Activated CD4-positive, alpha-beta T cell treated with anti-CD3 and anti-CD28 coated beads, Interleukin-2, amount 10 ng/mL, durations not matched to agents 7 days and 5 days (primary cell): ENCODE measurements at places on chromosomes 16 and 17.

GRCh38 chr17:82434216-82434565 lies 15.8 kb upstream of the OGFOD3 start:
- peak; percentile 55 for DNase-seq

DNA sequence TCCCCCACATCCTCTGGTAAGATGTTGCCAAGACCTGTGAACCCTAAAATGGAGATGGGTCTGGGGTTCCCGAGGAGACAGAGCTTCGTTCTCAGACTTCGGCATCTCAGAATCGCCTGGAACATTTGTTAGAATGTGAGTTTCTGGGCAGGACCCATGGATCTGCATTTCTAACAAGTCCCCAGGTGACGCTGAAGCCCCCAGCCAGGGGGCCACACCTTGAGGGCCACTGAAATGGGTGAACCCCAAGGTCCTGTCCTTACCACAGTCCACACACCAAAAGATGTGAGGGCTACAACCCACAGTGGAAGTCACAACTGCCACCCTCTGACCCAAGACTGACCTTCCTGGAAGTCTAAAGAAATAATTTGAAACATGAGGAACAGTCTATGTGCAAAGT lies 14.0 kb downstream of the MPP3 start:
- no peak for DNase-seq

DNA sequence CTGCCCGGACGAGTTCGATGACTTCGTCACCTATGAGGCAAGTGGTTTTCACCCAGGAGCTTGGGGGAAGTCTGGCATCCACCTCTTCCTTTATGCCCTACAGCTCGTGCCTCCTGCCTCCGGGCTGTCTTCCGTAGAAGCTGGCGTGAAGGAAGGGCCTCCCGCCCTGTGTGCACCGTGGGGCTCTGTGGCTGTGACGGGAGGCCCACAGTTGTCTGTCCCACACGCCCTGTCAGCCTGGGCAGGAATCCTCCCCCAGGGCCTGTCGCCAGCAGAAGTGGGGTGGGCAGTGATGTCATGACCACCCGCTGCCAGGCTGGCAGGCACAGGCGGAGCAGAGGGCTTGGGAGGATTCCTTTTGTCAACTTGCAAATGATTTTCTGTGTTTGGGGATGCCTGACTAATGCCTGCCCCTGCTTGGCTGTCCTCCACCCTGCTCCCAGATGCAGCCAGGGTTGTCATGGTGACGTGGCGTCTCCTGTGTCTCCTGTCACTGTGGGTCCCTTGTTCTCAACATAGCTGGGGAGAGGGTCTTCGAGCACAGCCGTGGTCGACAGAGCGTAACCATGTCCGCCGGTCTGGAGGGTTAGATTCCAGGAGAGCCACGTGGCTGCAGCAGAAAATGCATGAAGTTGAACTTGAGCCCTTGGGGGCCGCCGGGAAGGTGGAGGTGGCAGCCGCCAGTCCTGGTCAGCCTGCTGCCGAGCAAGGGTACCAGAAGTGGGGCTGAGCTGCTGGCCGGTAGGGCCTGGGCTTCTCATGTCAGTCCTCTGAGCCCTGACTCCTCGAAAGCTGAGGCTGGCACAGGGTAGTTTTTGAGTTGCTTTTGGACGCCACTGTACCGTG lies 46.1 kb downstream of the RAB11FIP3 start:
- no peak for DNase-seq

DNA sequence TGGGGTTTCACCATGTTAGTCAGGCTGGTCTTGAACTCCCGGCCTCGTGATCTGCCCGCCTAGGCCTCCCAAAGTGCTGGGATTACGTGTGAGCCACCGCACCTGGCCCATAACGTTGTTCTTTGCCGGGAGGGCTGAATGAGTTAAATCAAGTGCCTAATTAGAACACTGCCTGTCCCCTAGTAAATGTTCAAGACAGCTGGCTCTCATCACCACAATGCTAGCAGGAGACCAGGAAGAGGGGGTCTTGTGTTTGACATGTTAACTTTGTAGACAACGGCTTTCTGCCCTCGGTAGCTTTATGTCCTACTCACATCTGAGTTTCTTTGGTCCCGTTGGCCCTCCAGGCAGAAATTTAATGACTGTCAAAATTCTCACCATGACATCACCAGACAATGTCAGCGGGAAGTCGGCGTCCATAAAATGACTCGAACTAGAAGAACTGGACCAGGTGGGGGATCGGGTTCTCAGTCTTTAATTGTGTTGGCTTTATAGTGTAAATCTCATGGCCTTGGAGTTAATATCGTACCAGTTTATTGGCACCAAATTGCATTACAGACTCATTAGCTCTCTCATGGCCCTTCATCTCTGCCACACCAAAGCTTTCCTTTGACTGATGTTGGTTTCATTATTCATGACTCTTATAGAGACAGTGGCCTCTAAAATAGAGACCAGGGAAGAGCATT lies 11.4 kb upstream of the ITPRIPL2 start:
- DNase-seq, result no peak

- DNase-seq, result no peak
Observed at GRCh38 chr16:17379121-17379571, 91.6 kb downstream of the XYLT1 start.

GRCh38 chr17:17467720-17468119 lies 9.1 kb upstream of the MED9 start:
- no peak for DNase-seq

DNA sequence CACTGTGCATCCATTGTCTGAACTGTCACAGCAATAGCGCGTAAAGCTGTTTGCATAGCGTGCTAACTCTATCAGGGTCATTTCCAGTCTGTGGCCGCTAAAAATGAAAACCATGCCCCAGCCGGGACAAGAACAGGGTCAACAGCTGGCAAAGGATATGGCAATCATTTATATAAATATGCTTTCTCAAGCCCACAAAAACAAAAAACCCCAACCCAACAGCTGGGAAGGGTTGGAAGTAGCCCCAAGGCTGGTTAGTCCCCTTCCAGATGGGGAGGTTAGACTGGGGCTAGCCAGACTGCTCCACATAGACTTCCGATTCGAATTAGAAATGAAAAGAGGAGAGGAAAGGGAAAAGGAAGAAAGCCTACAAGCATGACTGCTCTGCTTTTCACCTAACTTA lies 203.3 kb upstream of the TBX2 start:
- no peak for DNase-seq

DNA sequence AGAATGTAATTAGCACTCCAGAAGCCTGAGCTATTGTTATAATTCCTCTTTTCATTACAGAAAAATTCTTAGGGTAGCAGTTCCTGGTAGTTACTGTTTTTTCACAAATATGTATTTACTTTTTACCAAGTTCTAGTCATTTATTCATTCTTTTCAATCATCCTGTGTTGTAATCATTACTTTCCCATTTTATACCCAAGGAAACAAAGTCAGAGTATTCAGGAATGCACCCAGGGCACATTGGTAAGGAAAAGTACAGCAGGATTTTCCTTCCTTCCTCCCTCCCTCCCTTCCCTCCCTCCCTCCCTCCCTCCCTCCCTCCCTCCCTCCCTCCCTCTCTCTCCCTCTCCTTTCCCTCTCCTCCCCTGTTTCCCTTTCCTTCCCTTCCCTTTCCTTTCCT lies 115.9 kb upstream of the RBFOX1 start:
- no peak for DNase-seq

- DNase-seq, result peak; percentile 30
Observed at GRCh38 chr17:79970576-79971068, 65.0 kb downstream of the TBC1D16 start.

DNA sequence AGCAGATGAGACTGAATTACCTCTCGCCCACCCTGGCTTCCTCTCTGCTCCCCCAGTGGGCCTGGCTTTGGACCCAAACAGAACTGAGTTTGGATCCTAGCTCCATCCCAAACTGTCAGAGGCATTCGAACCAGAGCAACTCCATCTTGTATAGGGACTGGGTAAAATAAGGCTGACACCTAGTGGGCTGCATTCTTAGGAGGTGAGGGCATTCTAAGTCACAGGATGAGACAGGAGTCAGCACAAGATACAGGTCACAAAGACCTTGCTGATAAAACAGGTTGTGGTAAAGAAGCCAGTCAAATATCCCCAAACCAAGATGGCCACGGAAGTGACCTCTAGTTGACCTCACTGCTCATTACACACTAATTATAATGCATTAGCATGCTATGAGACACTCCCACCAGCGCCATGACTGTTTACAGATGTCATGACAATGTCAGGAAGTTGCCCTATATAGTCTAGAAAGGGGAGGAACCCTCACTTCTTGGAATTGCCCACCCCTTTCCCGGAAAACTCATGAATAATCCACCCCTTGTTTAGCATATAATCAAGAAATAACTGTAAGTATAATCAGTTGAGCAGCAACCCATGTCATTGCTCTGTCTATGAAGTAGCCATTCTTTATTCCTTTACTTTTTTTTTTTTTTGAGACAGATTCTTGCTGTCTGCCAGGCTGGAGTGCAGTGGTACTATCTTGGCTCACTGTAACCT lies 44.4 kb downstream of the LYRM1 start:
- DNase-seq, result peak; percentile 67

- DNase-seq, result no peak
Observed at GRCh38 chr17:47877368-47878034, 18.5 kb upstream of the SP2 start.

GRCh38 chr17:59067756-59068155 lies 38.9 kb downstream of the TRIM37 start:
- no peak for DNase-seq

- DNase-seq, result no peak
Observed at GRCh38 chr16:53111078-53111791, 56.4 kb downstream of the CHD9 start.

DNA sequence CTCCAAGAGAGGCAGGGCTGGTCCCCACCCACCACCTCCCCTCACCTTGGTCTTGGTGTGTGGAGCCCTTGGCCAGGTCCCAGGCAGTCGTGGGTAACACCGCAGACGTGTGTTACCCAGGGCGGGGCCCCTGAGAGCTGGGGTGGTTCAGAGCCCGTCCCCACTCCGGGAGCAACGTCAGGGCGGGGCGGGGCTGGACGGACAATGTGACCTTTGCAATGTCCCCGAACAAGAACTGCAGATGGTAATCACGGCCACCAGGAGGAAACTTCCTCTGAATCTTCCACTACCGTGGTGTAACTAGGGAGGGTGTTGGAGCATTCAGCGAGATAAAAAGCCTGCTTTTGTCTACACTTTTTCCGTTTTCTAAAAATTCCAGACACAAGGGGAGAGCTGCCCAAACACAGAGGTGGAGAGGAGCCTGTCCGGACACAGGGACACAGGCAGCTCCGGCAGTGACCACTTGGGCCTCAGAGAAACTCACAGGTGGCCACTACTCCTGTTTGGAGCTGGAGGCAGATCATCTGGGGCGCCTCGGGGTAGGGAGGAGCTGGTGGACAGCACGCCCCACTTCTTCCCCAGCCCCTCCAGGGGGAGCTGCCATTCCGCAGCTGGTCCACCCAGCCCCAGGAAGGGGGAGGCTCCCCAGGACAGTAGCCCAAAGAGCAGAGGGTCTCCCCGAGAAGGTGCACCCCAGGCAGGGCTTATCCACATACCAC lies 14.2 kb upstream of the SLC38A10 start:
- peak; percentile 34 for DNase-seq

GRCh38 chr16:49688036-49688697 lies 167.7 kb downstream of the ZNF423 start:
- DNase-seq, result no peak

- DNase-seq, result no peak
Observed at GRCh38 chr17:60094754-60095153, 16.0 kb upstream of the HEATR6 start.

- no peak for DNase-seq
Observed at GRCh38 chr16:75116081-75116910, at the start of gene LDHD. TSS of gene LDHD (minus strand) at chr16:75116780. CDS start at chr16:75116720, 60 bp downstream.

GRCh38 chr17:81339534-81340296 lies 44.6 kb upstream of the SLC38A10 start:
- DNase-seq, result no peak

- no peak for DNase-seq
Observed at GRCh38 chr17:77662833-77663232, 295.7 kb upstream of the TNRC6C start.

GRCh38 chr16:77949445-77949844 lies 72.9 kb upstream of the CLEC3A start:
- no peak for DNase-seq

DNA sequence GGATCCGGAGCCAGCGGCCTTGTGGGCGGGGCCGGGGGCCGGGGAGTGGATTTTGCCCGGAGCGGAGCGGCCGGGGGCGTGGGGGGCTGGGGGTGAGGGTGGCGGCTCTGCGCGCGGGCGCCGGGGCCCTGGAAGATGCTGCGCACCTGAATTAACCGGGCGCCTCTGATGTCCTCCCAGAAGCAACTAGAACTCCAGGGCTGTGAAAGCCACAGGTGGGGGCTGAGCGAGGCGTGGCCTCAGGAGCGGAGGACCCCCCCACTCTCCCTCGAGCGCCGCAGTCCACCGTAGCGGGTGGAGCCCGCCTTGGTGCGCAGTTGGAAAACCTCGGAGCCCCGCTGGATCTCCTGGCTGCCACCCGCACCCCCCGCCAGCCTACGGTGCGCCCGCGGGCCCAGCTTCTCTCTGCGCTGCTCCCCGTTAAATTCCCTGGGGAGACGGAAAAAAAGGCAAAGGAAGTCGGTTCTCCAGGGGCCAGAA lies 549 bp downstream of the SLC26A11 start:
- DNase-seq, result no peak

- DNase-seq, result no peak
Observed at GRCh38 chr17:7636163-7636562, 6.2 kb downstream of the SHBG start.

- DNase-seq, result no peak
Observed at GRCh38 chr17:27547301-27547683, 83.7 kb upstream of the LGALS9 start.

DNA sequence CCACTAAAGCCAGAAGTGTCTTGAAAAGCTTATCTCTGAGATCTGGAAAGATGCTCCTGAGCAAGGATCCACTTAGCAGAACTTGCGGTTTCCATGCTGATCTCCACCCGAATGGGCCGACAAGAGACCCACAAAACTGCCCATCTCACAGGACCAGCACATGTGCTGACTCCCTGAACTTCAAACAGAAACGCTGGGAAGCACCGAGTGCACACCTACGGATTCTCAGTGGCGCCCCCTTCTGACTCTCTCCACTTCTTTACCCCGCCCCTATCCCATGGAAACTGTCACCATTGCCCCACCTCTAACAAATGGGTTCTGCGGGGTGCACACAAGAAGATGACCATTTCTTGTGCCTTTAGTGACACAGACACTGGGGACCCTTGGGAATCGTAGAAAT lies 21.4 kb downstream of the CDRT4 start:
- no peak for DNase-seq

- no peak for DNase-seq
Observed at GRCh38 chr17:52537421-52537820, 378.9 kb upstream of the CA10 start.

GRCh38 chr16:6018848-6019489 lies 921.4 kb upstream of the EEF2KMT start:
- no peak for DNase-seq
